Prostate gland (tissue), 2 donors: ENCODE measurements at places on chromosomes 3 and 15. TPM values are rescaled to one million over a fixed set of nuclear protein-coding genes. Genes with fewer than 3 reads are reported as not detected.
A peak's percentile ranks its signal among the peaks of the same experiment; 100 is the strongest.

AQP9 gene
- total RNA-seq, result 0.18 TPM

ERICH6 gene
- 0.09 TPM for total RNA-seq

KY gene
- 1.4 TPM for total RNA-seq

UQCC5 gene
- 16.5 TPM for total RNA-seq

MINAR1 gene
- total RNA-seq, result 0.32 TPM

CHCHD6 gene
- total RNA-seq, result 34.4 TPM

EPHB3 gene
- total RNA-seq, result 25.2 TPM

STARD5 gene
- total RNA-seq, result 19.6 TPM

- no peak overlapping the region for H3K4me3 ChIP-seq
- H3K27ac ChIP-seq, result no peak overlapping the region
- no peaks in the 10 kb centered on the region for H3K36me3 ChIP-seq
- no peak for DNase-seq
Observed at GRCh38 chr15:94266789-94267188, 35.4 kb downstream of the MCTP2 start.

- H3K4me3 ChIP-seq, result no peak overlapping the region
- H3K4me1 ChIP-seq, result no peaks in the 10 kb centered on the region
- no peaks in the 10 kb centered on the region for H3K36me3 ChIP-seq
- DNase-seq, result no peak
Observed at GRCh38 chr3:107841831-107842230, 249.0 kb downstream of the CD47 start.

- no peaks in the 10 kb centered on the region for H3K4me1 ChIP-seq
- no peak for DNase-seq
- no peak overlapping the region for H3K4me3 ChIP-seq
- no peaks in the 10 kb centered on the region for H3K36me3 ChIP-seq
Observed at GRCh38 chr15:71335591-71335990, 220.3 kb downstream of the THSD4 start.

GRCh38 chr15:101481917-101482525, 7.5 kb downstream of the PCSK6 start:
- no peaks in the 10 kb centered on the region for H3K27me3 ChIP-seq
- no peak overlapping the region for H3K27ac ChIP-seq
- no peaks in the 10 kb centered on the region for H3K36me3 ChIP-seq
- no peaks in the 10 kb centered on the region for H3K4me1 ChIP-seq

DNA sequence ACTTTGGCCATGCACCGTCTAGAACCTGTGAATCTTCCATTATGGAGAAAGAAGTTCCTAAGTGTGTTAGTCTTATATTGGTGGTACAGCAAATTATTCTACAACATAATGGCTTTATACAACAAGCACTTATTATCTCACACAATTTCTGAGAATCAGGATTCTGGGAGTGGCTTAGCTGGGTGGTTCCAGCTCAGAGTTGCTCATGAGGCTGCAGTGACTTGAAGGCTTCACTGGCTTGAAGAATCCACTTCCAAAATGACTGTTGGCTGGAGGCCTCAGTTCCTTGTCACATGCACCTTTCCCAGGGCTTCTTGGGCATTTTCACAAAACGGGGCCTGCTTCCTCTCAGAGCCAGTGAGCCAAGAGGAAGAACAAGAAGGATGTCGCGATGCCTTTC, 82.3 kb upstream of the RNF7 start:
- H3K36me3 ChIP-seq, result no peaks in the 10 kb centered on the region
- DNase-seq, result no peak
- no peak overlapping the region for H3K4me3 ChIP-seq
- H3K27ac ChIP-seq, result no peak overlapping the region
- H3K4me1 ChIP-seq, result no peaks in the 10 kb centered on the region
- H3K27me3 ChIP-seq, result no peaks in the 10 kb centered on the region

- H3K27ac ChIP-seq, result no peak overlapping the region
- no peaks in the 10 kb centered on the region for H3K27me3 ChIP-seq
- H3K4me3 ChIP-seq, result no peak overlapping the region
- no peaks in the 10 kb centered on the region for H3K4me1 ChIP-seq
- no peak for DNase-seq
Observed at GRCh38 chr3:67737906-67738865, 83.8 kb upstream of the SUCLG2 start.

- no peak overlapping the region for H3K27ac ChIP-seq
- H3K36me3 ChIP-seq, result no peaks in the 10 kb centered on the region
- DNase-seq, result no peak
- H3K27me3 ChIP-seq, result no peaks in the 10 kb centered on the region
- no peaks in the 10 kb centered on the region for H3K4me1 ChIP-seq
Observed at GRCh38 chr3:196162679-196163078, 48.5 kb downstream of the ZDHHC19 start.

DNA sequence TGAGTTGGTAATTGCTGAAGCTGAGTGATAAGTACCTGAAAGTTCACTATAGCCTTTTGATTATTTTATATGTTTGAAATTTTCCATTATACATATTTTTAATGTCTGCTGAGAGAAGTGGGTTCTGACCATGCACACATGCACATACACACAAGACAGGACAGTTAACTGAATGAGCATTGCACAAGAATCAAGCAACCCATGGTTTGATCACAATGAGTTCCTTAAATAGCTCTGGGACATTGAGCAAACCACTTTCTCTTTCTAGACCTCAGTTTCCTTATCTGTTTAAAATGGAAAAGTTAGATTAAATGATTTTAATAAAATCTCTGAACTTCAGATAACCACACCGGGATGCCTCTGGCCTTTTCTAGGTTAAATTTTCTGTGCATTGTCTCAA, 26.7 kb downstream of the SNTN start:
- H3K4me1 ChIP-seq, result no peaks in the 10 kb centered on the region
- no peak for DNase-seq
- H3K27ac ChIP-seq, result no peak overlapping the region
- no peak overlapping the region for H3K4me3 ChIP-seq
- no peaks in the 10 kb centered on the region for H3K27me3 ChIP-seq

- H3K4me3 ChIP-seq, result no peak overlapping the region
- H3K27me3 ChIP-seq, result no peaks in the 10 kb centered on the region
- no peaks in the 10 kb centered on the region for H3K36me3 ChIP-seq
- H3K4me1 ChIP-seq, result no peaks in the 10 kb centered on the region
Observed at GRCh38 chr3:5758699-5759098, 571.2 kb downstream of the EDEM1 start.

DNA sequence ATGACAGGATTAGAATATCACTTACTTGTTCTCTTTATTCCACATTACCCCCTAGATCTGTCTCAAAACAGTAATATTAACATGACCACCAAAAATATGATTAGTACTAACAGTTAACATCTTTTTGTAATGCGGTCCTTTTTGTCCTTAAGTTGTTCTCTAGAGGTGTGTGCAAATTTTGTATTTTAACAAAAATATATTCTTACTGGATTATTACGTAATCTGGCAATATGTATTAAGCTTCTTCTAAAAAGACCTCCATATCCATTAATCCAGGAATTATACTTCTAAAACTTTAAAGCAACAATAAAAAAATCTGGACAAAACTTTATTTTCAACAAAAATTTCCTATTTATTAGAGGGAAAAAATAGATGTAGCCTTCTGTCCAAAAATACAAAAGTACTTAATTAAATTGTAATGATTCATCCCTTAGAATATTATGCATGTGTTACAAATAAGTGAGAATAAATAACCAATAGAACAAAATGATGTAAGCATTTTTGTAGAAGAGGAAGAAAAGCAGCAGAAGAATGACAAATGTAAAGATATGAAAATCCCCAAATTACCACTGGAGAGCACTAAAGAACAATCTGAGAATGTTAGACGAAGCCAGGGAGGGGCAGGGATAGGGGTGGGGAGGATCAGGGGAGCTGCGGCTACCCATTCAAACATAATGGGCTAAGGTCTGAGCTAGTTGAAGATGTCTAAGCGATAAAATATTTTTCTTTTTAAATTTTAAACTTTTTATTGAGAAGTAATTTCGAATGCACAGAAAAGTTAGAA, 945.6 kb downstream of the MCTP2 start:
- no peaks in the 10 kb centered on the region for H3K27me3 ChIP-seq
- H3K27ac ChIP-seq, result no peak overlapping the region
- DNase-seq, result no peak
- H3K4me3 ChIP-seq, result no peak overlapping the region

DNA sequence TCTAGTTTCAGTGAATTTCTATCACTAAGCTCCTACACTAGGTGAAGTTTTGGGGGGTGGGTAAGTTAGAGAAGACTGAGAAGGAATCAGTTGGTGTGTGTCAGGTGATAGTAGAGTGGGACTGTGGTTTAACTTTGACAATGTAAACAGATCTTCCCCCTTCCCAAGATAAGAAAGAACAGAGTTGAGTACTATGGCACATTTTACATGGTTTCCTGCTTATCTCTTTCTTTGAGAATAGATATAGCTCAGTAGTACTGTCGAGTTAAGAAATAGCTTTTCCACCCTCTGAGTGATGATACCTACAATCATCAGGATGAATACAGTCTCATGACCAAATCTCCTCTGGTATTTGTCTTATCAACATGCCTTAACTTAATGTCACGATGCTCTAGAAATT, 42.8 kb downstream of the GAP43 start:
- H3K4me1 ChIP-seq, result no peaks in the 10 kb centered on the region
- H3K27me3 ChIP-seq, result no peaks in the 10 kb centered on the region
- no peak for DNase-seq
- H3K36me3 ChIP-seq, result no peaks in the 10 kb centered on the region

- no peak overlapping the region for H3K27ac ChIP-seq
- H3K27me3 ChIP-seq, result no peaks in the 10 kb centered on the region
- H3K36me3 ChIP-seq, result no peaks in the 10 kb centered on the region
- H3K4me1 ChIP-seq, result no peaks in the 10 kb centered on the region
Observed at GRCh38 chr15:49855917-49856637, 235.2 kb downstream of the DTWD1 start.

DNA sequence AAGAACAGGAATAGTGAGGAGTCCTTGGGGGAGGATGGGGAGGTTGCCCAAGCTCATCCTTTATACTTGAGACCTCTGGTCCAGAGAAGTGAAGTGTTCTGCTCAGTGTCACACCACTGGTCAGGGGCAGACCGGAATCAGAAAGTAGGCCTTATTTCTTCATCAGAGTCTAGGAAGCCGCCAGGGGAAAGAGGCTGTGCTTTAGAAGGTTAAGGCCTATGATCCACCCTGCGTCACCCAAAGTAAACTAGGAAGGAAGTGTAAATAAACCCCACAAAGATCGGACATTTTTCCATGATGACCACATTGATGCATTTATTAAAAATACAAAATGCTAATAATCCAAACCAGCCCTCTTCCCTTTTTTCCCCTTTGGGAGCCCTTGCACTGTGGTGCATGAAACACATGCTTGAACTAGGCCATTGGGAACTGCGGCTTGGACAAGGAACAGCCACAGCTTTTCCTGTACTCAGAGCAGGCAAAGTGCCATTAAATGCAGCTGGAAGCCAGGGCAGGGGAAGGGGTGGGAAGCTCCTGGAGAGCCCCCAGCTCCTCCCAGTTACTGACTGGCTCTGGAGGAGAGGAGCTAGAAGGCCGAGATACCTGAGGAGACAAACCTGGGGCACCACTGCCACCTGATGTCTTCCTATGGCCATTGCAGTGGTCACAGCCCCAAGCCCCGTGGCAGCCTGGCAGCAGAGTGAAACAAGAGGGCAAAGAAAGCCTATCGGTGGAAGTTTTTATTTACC, 37.0 kb downstream of the CDC25A start:
- no peaks in the 10 kb centered on the region for H3K27me3 ChIP-seq
- peak; percentile 57 for DNase-seq
- H3K4me1 ChIP-seq, result no peaks in the 10 kb centered on the region
- H3K27ac ChIP-seq, result peak overlapping the region; percentile 15
- H3K36me3 ChIP-seq, result no peaks in the 10 kb centered on the region
- H3K4me3 ChIP-seq, result no peak overlapping the region

- no peaks in the 10 kb centered on the region for H3K36me3 ChIP-seq
- no peak for DNase-seq
- no peak overlapping the region for H3K4me3 ChIP-seq
- H3K27me3 ChIP-seq, result no peaks in the 10 kb centered on the region
- no peaks in the 10 kb centered on the region for H3K4me1 ChIP-seq
Observed at GRCh38 chr3:95705786-95706418, 1108.5 kb upstream of the EPHA6 start.

GRCh38 chr15:51904421-51904820, 67.2 kb downstream of the LEO1 start:
- no peaks in the 10 kb centered on the region for H3K36me3 ChIP-seq
- no peaks in the 10 kb centered on the region for H3K4me1 ChIP-seq
- H3K27ac ChIP-seq, result no peak overlapping the region
- DNase-seq, result no peak
- no peaks in the 10 kb centered on the region for H3K27me3 ChIP-seq

GRCh38 chr3:127373441-127374085, 85.7 kb upstream of the PRR20G start:
- DNase-seq, result no peak
- no peak overlapping the region for H3K4me3 ChIP-seq
- H3K4me1 ChIP-seq, result no peaks in the 10 kb centered on the region
- H3K27ac ChIP-seq, result no peak overlapping the region
- H3K27me3 ChIP-seq, result no peaks in the 10 kb centered on the region
- H3K36me3 ChIP-seq, result no peaks in the 10 kb centered on the region

- no peak overlapping the region for H3K27ac ChIP-seq
- DNase-seq, result no peak
- H3K4me1 ChIP-seq, result no peaks in the 10 kb centered on the region
- no peaks in the 10 kb centered on the region for H3K36me3 ChIP-seq
- H3K4me3 ChIP-seq, result no peak overlapping the region
Observed at GRCh38 chr3:63706321-63707085, 54.0 kb downstream of the SNTN start.

- DNase-seq, result no peak
- no peaks in the 10 kb centered on the region for H3K4me1 ChIP-seq
- no peak overlapping the region for H3K27ac ChIP-seq
- H3K36me3 ChIP-seq, result no peaks in the 10 kb centered on the region
- H3K4me3 ChIP-seq, result no peak overlapping the region
Observed at GRCh38 chr3:104909721-104910120, 457.0 kb upstream of the ALCAM start.

DNA sequence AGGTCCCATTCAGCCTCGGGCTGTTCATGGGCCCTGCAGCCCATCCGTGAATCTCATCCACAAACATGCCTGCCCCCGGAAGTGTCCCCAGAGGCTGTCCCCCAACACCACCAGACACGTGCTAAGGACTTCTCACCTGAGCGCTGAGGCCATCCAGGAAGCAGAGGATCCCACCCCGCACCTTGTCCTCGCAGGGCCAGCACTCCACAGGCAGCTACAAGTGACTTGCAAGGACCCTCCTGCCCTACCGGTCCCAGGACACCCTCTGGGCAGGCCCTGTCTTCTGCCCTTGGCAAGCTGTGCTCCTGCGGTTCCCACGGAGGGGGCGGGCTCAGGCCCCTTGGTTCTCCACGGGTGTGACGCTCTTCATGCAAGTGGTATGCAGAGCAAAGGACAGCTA, 146.0 kb downstream of the NUP210 start:
- no peak for DNase-seq
- H3K27ac ChIP-seq, result no peak overlapping the region
- no peaks in the 10 kb centered on the region for H3K27me3 ChIP-seq
- no peaks in the 10 kb centered on the region for H3K36me3 ChIP-seq

- no peaks in the 10 kb centered on the region for H3K4me1 ChIP-seq
- no peak overlapping the region for H3K4me3 ChIP-seq
- DNase-seq, result no peak
- no peaks in the 10 kb centered on the region for H3K36me3 ChIP-seq
- no peak overlapping the region for H3K27ac ChIP-seq
Observed at GRCh38 chr3:34851137-34851536, 788.2 kb upstream of the ARPP21 start.

- H3K27ac ChIP-seq, result no peak overlapping the region
- no peak overlapping the region for H3K4me3 ChIP-seq
- H3K4me1 ChIP-seq, result no peaks in the 10 kb centered on the region
- H3K36me3 ChIP-seq, result no peaks in the 10 kb centered on the region
Observed at GRCh38 chr3:155184011-155184410, 103.9 kb downstream of the MME start.

GRCh38 chr3:159513867-159514380, 474.7 kb upstream of the IL12A start:
- DNase-seq, result no peak
- H3K27ac ChIP-seq, result no peak overlapping the region
- no peaks in the 10 kb centered on the region for H3K4me1 ChIP-seq
- no peak overlapping the region for H3K4me3 ChIP-seq
- H3K27me3 ChIP-seq, result no peaks in the 10 kb centered on the region

GRCh38 chr3:128698211-128699047, 27.6 kb upstream of the RAB7A start:
- H3K36me3 ChIP-seq, result no peaks in the 10 kb centered on the region
- DNase-seq, result peak; percentile 24
